ENCODE measurements at places on chromosomes 1 and 21.

GRCh38 chr21:9755611-9756010 lies 765.8 kb upstream of the TPTE start:
- no peak for DNase-seq

- no peak for DNase-seq
Measured at GRCh38 chr21:29148530-29148929, 18.1 kb downstream of the MAP3K7CL start.

DNA sequence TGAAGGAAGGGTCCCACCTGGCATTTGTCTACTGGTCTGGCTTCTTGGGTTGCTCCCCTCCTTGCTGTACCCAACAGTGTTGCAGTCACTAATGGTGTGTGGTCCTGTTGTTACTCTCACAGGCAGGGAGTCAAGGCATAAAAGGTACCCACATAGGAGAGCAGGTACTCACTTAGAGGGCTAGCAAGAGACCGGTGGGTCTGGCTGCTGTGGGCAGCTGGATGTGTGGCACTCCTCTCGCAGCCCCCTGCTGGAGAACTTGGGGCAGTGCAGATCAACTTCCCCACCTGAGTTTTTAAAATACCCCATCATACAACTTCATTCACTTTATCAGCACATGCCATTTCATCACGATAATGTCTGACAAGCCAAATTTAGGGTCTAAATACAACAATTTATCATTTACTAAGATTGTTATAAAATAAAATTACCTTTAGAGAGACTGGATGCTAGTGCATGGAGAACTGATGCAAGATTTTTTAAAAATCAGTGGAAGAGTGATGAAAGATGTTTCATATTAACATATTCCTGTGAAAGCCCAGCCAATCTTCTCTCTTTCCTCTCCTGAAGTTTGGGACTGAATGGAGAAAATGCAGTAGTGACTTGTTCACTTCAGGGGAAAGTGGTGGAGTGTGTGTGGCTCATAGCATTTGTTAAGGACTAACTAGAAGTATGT lies 42.8 kb downstream of the ACP6 start:
- no peak for DNase-seq

DNA sequence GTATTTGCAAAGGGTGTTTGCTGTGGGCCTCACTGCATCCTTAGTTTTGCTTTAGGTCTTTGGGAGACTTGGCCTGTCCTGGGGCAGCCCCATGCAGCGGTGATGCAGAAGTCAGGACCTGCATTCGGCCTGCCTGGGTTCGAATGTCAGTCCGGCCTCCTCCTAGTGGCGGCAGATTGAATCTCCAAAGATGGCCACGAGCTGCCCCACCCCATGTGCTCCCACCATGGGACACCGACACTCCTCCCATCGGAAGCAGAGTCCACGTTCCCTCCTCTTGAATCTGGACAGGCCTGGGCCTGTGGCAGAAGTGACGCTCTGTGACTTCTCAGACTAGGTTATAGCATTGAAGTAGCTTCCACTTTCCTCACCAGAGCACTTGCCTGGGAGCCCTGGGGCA lies 16.3 kb upstream of the NPPB start:
- no peak for DNase-seq

DNA sequence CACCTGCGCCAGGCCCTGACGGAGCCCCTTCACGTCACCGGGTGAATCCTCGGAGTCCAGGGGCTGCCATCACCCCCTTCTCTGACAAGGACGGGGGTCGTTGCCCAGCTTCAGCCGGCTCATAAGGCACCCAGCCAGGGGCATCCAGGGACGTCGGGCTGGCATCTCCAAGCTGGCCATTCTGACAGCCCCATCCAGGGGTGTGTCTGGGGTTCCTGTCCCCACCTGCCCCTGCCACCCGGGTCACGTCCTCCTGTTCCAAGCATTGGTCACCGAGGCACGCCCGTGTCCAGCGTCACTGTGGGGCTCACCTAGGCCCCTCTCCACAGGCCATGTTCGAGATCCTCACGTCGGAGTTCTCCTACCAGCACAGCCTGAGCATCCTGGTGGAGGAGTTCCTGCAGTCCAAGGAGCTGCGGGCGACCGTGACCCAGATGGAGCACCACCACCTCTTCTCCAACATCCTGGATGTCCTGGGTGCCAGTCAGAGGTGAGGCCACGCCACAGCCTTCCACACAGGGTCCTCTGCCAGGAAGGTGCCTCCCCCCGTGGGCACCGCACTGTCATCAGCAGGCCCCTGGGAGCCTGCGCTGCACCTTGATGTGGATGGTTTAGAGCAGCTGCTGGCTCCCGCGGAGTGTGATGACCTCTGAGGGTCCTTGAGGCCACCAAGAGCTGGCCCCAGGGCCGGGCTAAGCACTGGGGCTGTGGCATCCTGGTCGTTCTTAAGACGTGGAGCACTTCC lies 14.8 kb downstream of the ARHGEF16 start:
- DNase-seq, result no peak
